ENCODE measurements at places on chromosomes 2 and 18. TPM values are rescaled to one million over a fixed set of nuclear protein-coding genes. Genes with fewer than 3 reads are reported as not detected.

- H3K4me1 ChIP-seq, result peaks cover 8% of the 10 kb centered on the region
- H3K27me3 ChIP-seq, result no peaks in the 10 kb centered on the region
- no peak overlapping the region for H3K27ac ChIP-seq
- DNase-seq, result no peak
- no peak overlapping the region for H3K4me3 ChIP-seq
Measured at GRCh38 chr2:202014759-202015211, 18.9 kb upstream of the FZD7 start.

DNA sequence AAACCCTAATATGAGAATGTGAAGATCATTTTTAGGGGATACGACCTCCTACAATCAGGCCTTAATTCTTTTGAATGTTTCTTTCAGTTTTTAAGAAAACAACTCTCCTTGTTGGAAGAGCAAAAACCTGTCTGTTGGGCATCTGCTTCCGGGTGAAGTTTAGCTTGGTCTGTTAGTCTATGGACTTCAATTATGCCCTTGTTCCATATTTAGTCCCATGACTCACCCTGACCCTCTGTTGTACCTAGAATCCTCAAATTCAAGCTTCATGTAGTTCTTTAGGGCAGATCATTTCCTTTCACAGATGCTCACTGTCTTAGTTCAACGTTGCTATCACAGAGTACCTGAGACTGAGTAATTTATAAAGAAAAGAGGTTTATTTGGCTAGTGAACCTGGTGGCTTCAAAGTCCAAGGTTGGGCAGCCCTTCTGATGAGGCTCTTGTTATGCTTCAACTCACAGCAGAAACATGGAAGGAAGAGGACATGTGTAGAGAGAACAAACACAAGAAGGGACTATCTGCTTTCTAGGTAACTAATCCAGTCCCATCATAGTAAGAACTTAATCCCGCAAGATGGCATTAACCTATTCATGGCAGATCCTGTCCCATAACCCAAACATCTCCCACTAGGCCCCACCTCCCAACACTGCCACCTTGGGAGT lies 82.5 kb upstream of the SERPINE2 start:
- no peak for DNase-seq
- H3K27ac ChIP-seq, result no peak overlapping the region
- no peaks in the 10 kb centered on the region for H3K36me3 ChIP-seq
- no peak overlapping the region for H3K4me3 ChIP-seq
- H3K27me3 ChIP-seq, result no peaks in the 10 kb centered on the region
- H3K4me1 ChIP-seq, result no peaks in the 10 kb centered on the region

DNA sequence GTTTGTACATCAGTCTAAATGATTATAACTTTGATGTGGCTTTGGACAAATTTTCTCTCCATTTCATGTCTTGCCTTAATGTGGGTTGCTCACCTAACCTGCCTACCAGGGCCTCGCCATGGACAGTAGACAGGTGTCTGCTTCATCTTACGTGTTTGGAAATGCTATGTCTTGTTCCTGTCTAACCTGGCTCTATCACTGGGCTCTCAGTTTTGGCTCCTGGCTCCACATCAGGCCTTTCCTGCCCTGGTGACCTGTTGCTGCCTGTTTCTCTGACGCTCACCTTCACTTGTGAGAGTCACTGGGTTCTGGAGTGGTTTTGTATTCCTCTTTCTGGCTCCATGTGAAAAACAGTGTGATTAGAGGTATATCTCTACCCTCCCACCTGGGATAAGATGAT lies 65.9 kb downstream of the PHLPP1 start:
- H3K4me3 ChIP-seq, result no peak overlapping the region
- H3K27ac ChIP-seq, result no peak overlapping the region
- H3K36me3 ChIP-seq, result no peaks in the 10 kb centered on the region
- no peak for DNase-seq
- no peaks in the 10 kb centered on the region for H3K27me3 ChIP-seq

GRCh38 chr2:239455436-239456203 lies 54.8 kb upstream of the HDAC4 start:
- H3K4me3 ChIP-seq, result no peak overlapping the region
- no peak overlapping the region for H3K27ac ChIP-seq
- no peaks in the 10 kb centered on the region for H3K4me1 ChIP-seq
- DNase-seq, result no peak
- no peaks in the 10 kb centered on the region for H3K36me3 ChIP-seq
- no peaks in the 10 kb centered on the region for H3K27me3 ChIP-seq

The RTP5 gene
- not detected for total RNA-seq

The SLC5A7 gene
- total RNA-seq, result not detected

The DSEL gene
- total RNA-seq, result 24.6 TPM

The LYG2 gene
- 0.30 TPM for total RNA-seq

All from SJCRH30 (cell line).